ENCODE measurements at places on chromosomes 5 and 9.

DNA sequence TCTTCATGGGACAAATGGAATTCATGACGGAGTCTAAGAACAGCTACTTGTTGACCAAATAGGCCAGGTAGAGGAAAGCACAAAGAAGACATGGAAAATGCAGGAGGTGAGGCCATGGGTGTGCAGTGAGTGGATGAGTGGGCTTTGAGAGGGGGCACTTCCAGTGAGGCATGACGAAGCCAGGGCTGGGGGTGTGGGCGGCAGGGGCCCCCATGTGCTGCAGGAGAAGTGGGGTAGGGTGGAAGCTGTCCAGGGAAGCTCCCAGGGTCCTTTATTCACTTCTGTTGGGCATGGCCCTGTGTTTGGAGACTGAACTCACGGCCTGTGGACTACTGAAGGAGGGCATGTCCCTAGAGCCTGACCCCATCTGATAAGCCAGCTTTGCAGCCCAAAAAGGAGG lies 127.6 kb upstream of the SLC25A48 start:
- no peak overlapping the region for H3K27ac ChIP-seq
- no peak overlapping the region for H3K4me3 ChIP-seq

- no peaks in the 10 kb centered on the region for H3K27me3 ChIP-seq
- no peaks in the 10 kb centered on the region for H3K36me3 ChIP-seq
- H3K4me1 ChIP-seq: no peaks in the 10 kb centered on the region
- DNase-seq: no peak
- no peak overlapping the region for H3K27ac ChIP-seq
These were observed 30.8 kb downstream of the FOXI1 start for GRCh38 chr5:170136506-170136905.

DNA sequence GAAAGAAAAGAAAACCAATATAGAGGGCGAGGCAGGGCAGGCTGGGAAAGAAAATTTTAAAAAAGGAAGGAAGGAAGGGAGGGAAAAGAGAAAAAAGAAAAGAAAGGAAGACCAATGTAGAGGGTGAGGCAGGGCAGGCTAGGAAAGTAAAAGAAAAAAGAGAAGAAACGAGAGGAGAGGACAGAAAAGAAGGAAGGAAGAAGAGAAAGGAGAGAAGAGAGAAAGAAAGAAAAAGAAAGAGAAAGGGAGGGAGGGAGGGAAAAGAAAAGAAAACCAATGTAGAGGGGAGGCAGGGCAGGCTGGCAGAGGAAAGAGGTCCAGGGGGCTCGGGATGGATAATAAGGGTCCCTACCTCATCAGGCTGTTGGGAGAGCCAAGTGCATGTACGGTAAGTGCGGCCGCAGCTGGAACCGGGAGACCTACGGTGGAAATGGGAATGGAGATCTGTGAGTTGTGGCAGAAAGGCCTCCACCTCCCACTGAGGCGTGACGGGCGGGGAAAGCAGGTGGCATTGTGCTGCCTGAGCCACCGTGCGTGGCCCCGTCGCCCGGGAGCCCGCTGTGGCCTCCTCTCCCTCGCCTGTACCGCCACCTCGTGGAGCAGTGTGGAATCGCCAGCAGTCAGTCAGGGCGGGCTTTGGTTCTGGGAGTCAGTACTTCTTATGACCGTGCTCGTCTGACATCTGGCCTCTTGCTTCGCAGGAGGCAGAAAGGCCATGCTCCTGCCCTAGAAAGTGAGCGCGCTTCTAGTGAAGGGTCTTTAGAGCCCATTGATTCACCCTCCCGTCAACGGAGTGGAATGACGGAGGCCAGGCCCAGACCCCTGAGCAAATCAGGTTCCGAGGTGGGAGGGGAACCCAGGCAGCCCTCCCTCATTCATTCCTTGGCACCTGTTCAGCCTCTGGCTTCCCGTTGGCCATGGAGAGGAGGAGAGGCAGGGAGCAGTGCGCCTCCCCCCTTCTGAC lies 10.4 kb upstream of the NHP2 start:
- H3K4me1 ChIP-seq: peaks cover 10% of the 10 kb centered on the region
- peak; percentile 97 for DNase-seq
- H3K4me3 ChIP-seq: peak overlapping the region; percentile 62
- no peaks in the 10 kb centered on the region for H3K36me3 ChIP-seq
- peaks cover 20% of the 10 kb centered on the region for H3K27me3 ChIP-seq

DNA sequence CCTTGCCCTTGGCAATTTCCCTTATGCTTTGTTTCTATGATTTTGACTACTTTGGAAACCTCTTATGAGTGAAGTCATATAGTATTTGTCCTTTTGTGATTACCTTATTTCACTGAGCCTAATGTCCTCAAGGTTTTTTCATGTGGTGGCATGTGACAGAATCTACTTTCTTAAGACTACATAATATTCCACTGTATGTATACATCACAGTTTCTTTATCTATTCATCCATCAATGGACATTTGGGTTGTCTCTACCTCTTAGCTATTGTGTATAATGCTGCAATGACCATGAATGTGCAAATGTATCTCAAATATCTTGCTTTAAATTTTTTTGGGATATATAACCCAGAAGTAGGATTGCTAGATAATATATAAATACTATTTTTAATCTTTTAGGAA lies 96.4 kb upstream of the ALDH1A1 start:
- H3K27me3 ChIP-seq: no peaks in the 10 kb centered on the region
- DNase-seq: no peak
- H3K36me3 ChIP-seq: no peaks in the 10 kb centered on the region
- H3K4me3 ChIP-seq: no peak overlapping the region
- peaks cover 42% of the 10 kb centered on the region for H3K4me1 ChIP-seq
- no peak overlapping the region for H3K27ac ChIP-seq

DNA sequence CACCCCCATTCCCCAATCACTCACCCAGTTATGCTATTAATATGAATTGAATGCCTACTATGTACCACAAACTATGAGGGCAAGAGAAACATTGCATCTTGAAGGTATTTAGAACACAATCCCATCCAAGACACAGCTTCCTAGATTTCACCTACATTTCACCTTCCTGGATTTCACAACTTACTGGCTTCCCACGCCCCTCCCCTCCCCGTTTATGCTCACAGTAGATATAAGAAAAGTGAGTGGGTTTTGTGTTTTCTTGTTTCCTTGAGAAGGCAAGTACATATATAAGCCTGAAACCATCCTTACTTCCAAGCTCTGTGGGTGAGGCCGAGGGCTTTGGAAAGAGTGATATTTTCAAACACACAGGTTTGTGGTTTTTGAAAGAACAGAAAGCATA lies 465.0 kb downstream of the BNC2 start:
- H3K4me3 ChIP-seq: no peak overlapping the region
- H3K27ac ChIP-seq: no peak overlapping the region
- H3K4me1 ChIP-seq: peaks cover 3% of the 10 kb centered on the region
- no peaks in the 10 kb centered on the region for H3K36me3 ChIP-seq
- no peaks in the 10 kb centered on the region for H3K27me3 ChIP-seq

- H3K4me1 ChIP-seq: peaks cover 10% of the 10 kb centered on the region
- no peak overlapping the region for H3K27ac ChIP-seq
- H3K36me3 ChIP-seq: no peaks in the 10 kb centered on the region
- no peak for DNase-seq
These were observed 473.4 kb downstream of the NTRK2 start for GRCh38 chr9:85142968-85143367.

GRCh38 chr5:53076014-53076583 lies 33.5 kb downstream of the MOCS2 start:
- no peak for DNase-seq
- no peaks in the 10 kb centered on the region for H3K27me3 ChIP-seq
- H3K36me3 ChIP-seq: peaks cover 9% of the 10 kb centered on the region
- no peak overlapping the region for H3K4me3 ChIP-seq
- no peak overlapping the region for H3K27ac ChIP-seq

DNA sequence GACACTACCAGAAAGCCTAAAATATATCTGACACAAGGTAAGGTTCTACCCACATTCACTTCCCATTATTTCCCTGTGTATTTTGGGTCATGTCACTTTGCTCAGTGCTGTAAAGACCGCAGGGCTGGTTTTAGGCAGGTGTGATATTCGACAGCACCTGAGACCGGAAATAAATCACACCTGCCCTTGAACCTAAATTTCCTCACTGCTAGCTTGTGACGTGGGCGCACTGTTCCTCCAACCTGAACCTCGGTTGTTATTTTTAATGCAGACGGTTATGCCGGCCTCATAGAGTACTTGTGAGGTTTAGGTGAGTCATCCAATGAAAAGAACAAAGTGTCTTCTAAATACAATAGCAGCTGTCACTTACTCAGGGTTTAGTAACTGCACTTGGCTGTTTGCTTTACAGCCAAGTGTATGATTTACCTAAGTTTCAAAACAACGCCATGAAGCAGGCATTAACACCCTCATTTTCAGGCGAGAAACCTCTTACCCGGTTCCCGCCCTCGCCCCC lies 20.7 kb upstream of the ZNF782 start:
- no peak overlapping the region for H3K27ac ChIP-seq
- peaks cover 17% of the 10 kb centered on the region for H3K4me1 ChIP-seq
- H3K36me3 ChIP-seq: no peaks in the 10 kb centered on the region

DNA sequence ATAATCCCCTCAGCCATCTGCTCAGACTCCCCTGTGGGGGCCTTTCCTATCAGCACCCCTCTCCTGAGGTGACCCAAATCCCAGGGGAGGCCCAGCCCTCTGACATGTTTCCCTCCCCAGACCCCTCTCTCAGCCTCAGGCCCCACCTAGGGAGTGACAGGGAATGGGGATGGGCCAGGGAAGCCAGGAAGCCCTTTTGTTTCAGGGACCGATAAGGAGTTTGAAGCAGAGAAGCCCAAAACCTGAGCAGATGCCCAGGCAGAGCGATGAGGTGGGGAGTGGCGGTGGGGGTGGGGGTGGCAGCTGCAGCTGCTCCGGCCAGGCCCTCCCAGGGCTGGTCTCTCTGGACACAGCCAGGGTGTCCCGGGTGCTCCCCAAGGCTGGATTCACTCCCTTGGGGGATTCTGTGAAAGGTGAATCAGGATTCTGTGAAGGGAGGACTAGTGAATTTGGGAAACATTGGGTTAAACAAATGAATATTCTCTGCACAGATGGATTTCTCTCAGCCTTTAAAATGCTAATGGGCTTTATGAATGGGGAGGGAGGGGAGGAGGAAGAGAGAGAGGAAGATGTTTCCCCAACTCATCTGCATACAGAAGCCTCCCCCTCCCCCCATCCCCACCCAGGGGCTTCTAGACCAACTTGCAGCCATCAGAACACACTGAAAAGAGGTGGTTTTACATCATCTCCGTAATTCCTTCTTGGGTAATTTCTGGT lies 17.4 kb downstream of the AKNA start:
- H3K4me1 ChIP-seq: peaks cover 65% of the 10 kb centered on the region
- H3K36me3 ChIP-seq: 0 out of 2 replicates have a peak, but pooled peaks cover 6% of the 10 kb centered on the region
- H3K27me3 ChIP-seq: no peaks in the 10 kb centered on the region

DNA sequence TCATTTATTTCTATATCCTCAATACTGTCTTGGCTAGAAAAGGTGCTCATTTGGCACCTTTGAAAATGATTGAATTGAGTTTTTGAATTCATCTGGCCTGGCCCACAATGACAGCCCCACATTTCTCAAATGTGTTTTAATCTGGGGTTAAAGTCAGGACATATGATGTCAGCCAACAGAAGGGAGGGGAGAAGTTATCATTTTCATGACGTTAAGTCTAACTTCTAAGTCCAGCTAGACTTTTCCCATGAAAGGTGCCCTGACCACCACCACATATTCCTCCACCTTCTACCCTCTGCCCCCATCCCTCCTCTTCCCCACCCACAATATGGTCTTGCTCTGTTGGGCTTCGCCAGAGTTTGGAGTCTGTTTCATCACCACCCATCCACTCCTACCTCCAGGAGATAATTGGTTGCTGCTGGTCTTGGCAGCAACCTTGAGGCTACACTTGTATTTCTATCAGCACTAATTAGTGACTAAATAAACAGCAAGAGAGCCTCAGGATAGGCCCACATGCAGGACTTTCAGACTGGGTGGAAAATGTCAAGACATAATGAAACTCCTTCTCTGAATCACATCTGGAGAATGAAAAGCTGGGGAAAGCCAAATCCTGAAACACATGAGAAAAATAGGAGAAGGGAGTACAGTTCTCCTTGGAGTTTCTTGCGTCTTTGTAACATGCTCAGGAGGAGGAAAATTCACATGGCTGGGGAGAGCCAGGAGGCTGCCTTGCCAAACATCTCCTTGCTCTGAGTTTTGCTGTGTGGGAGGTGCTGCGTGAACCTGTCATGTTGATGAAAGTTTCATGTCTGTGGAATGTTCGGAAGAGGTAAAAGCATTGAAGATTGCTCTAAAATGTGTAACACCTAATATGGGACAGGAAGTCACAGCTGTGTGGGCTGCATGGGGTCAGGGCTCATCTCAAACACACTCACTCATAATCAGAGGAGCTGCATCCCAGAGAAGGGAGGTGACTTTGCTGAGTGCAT lies 544.7 kb upstream of the KLF4 start:
- H3K4me3 ChIP-seq: no peak overlapping the region
- H3K36me3 ChIP-seq: peaks cover 32% of the 10 kb centered on the region
- peaks cover 14% of the 10 kb centered on the region for H3K27me3 ChIP-seq
- H3K27ac ChIP-seq: no peak overlapping the region

DNA sequence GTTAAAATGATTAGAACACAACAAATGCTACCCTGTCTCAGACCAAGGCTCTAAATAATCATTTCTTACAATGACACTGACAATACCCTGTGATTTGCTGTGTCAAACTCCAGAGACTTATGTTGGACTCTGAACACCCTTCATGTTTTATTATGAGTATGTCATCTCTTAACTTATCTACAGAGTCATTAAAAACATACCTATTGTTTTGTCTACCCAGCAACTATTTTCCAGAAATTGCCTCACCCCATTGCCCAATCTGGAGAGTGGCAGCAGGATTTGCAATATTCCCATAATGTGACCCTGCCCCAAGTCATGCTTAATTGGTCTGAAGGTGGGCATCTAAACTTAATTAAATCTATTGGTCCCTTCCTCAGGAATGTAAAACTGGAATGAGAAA lies 23.0 kb upstream of the KIF2A start:
- no peak for DNase-seq
- peaks cover 9% of the 10 kb centered on the region for H3K36me3 ChIP-seq
- H3K4me1 ChIP-seq: peaks cover under 1% of the 10 kb centered on the region
- no peaks in the 10 kb centered on the region for H3K27me3 ChIP-seq
- no peak overlapping the region for H3K27ac ChIP-seq

DNA sequence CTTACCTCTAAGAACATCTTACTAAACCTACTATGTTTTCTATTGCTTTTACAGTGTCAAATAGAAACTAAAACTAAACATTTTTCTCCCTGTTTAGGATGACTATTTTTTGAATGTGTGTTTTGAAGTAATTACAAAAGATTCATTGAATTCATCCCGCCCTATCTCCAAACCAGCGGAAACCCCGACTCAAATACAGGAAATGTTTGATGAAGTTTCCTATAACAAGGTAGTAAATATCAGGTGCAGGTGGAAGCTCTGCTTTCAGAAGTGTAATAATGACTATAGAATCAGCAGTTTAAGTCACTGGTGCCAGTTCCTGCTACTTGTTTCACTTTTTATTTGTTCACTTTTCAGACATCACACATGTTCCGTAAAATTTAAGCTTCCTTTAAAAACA lies 20.0 kb downstream of the ERAP2 start:
- no peak for DNase-seq
- H3K27ac ChIP-seq: no peak overlapping the region
- H3K4me1 ChIP-seq: no peaks in the 10 kb centered on the region
- no peak overlapping the region for H3K4me3 ChIP-seq

GRCh38 chr5:172805736-172806255 lies 28.3 kb upstream of the ERGIC1 start:
- H3K4me1 ChIP-seq: peaks cover 9% of the 10 kb centered on the region
- H3K27ac ChIP-seq: no peak overlapping the region
- H3K36me3 ChIP-seq: no peaks in the 10 kb centered on the region

All from WTC11 (cell line).